Epithelial cell of proximal tubule (primary cell): ENCODE measurements at places on chromosomes 1 and 21. TPM values are rescaled to one million over a fixed set of nuclear protein-coding genes. Genes with fewer than 3 reads are reported as not detected.

NPHP4 gene
- 7.5 and 8.8 TPM in 2 replicates for total RNA-seq

SMCP gene
- not detected in 2 replicates for total RNA-seq

MAN1C1 gene
- 0.63 and 1.2 TPM in 2 replicates for total RNA-seq

ARHGAP30 gene
- 0.06 and 0.07 TPM in 2 replicates for total RNA-seq

GRCh38 chr1:32427264-32427963 is 33.2 kb upstream of the BSDC1 start:
- DNase-seq: no peak

DNA sequence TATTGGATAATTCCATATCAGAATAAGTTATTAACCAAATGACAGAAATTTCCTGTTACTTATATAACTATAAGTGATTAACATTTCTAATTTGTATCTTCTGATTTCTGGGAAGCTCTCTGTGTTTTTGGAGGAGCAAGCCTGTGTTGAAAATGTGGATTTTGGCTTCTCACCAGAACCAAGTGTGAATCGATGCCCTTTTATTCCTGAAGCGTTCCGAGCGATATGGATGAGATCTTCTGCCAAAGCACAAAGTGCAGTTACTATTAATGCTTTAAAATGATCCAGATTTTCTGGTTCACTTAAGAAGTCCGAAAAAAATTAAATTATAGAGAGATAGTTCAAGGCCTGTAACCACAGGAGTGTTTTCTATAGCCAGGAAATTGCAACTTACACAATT is 22.8 kb downstream of the ALG14 start:
- DNase-seq: no peak

DNA sequence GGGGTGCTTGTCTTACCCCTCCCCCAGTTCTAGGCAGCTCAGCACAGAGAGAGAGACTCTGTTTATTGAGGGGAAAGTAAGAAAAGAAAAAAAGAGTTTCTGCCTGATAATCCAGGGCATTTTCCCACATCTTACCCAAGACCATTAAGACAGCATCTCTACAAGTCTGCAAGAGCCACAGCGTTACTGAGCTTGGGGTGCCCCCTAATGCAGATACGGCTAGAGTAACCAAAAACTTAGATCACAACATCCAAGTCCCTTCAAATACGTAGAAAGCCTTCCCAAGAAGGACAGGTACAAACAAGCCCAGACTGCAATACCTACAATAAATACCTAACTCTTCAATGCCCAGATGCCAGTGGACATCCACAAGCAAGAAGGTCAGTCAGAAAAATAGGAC is 6.2 kb upstream of the TEX50 start:
- DNase-seq: no peak

GRCh38 chr1:159779403-159779851 is 1.3 kb upstream of the DUSP23 start:
- no peak for DNase-seq

GRCh38 chr21:20250337-20250736 is 747.9 kb upstream of the NCAM2 start:
- no peak for DNase-seq
